ENCODE measurements at places on chromosomes 5 and 9. TPM values are rescaled to one million over a fixed set of nuclear protein-coding genes. Genes with fewer than 3 reads are reported as not detected.

DMRT3 gene
- not detected for total RNA-seq

IL31RA gene
- total RNA-seq, result 0.90 TPM

PCDH12 gene
- 20.4 TPM for total RNA-seq

PROB1 gene
- total RNA-seq, result 1.9 TPM

OR1N2 gene
- not detected for total RNA-seq
